ENCODE measurements at places on chromosomes 1 and 21. TPM values are rescaled to one million over a fixed set of nuclear protein-coding genes. Genes with fewer than 3 reads are reported as not detected.

KLHL21 gene
- 49.0 TPM for total RNA-seq

AMPD1 gene
- not detected for total RNA-seq

ERICH3 gene
- total RNA-seq, result not detected

ANGPTL3 gene
- not detected for total RNA-seq

SLC44A5 gene
- total RNA-seq, result under 0.01 TPM

TBX15 gene
- under 0.01 TPM for total RNA-seq

SH2D5 gene
- total RNA-seq, result 3.9 TPM

FMN2 gene
- total RNA-seq, result 35.0 TPM

TTC34 gene
- total RNA-seq, result 0.43 TPM

PSMA5 gene
- 119 TPM for total RNA-seq

RNF207 gene
- 110 TPM for total RNA-seq

ACTL8 gene
- total RNA-seq, result not detected

SIKE1 gene
- total RNA-seq, result 58.0 TPM

SRGAP2 gene
- 45.3 TPM for total RNA-seq

CDK18 gene
- total RNA-seq, result 2.2 TPM

TMEM125 gene
- not detected for total RNA-seq

SLAMF9 gene
- total RNA-seq, result not detected

FRRS1 gene
- total RNA-seq, result 17.7 TPM

TAL1 gene
- not detected for total RNA-seq

SPRR2A gene
- total RNA-seq, result not detected

LAD1 gene
- not detected for total RNA-seq

ARHGAP30 gene
- not detected for total RNA-seq

GFI1 gene
- under 0.01 TPM for total RNA-seq

ERVH48-1 gene
- not detected for total RNA-seq

HPCAL4 gene
- not detected for total RNA-seq

C1orf141 gene
- total RNA-seq, result not detected

TTC22 gene
- total RNA-seq, result not detected

MMP23B gene
- 11.0 TPM for total RNA-seq

HPCA gene
- not detected for total RNA-seq

METTL25B gene
- 12.5 TPM for total RNA-seq

MATN1 gene
- total RNA-seq, result not detected

CHRNB2 gene
- total RNA-seq, result not detected

NPR1 gene
- total RNA-seq, result 1.6 TPM

SLAMF1 gene
- total RNA-seq, result not detected

APCS gene
- not detected for total RNA-seq

KCNJ15 gene
- under 0.01 TPM for total RNA-seq

TNFRSF1B gene
- total RNA-seq, result 25.9 TPM

RIPPLY3 gene
- total RNA-seq, result under 0.01 TPM

PIK3R3 gene
- total RNA-seq, result 14.2 TPM

TMEM63A gene
- 26.3 TPM for total RNA-seq

OR2G6 gene
- not detected for total RNA-seq

LUZP1 gene
- total RNA-seq, result 55.3 TPM

PLXNA2 gene
- 1.9 TPM for total RNA-seq

CFHR5 gene
- total RNA-seq, result not detected
